Right lobe of liver (tissue), 6 donors: ENCODE measurements at places on chromosomes 13 and 19. TPM values are rescaled to one million over a fixed set of nuclear protein-coding genes. Genes with fewer than 3 reads are reported as not detected.

SEMA6B gene
- 4.4 TPM for total RNA-seq

ELSPBP1 gene
- not detected for total RNA-seq

TMEM38A gene
- 2.7 TPM for total RNA-seq

GPR183 gene
- total RNA-seq, result 2.1 TPM

CCDC70 gene
- not detected for total RNA-seq

DPF1 gene
- total RNA-seq, result not detected

CALR3 gene
- total RNA-seq, result not detected

C5AR2 gene
- 1.3 TPM for total RNA-seq

OR10H1 gene
- total RNA-seq, result not detected

FXYD7 gene
- not detected for total RNA-seq

CNN1 gene
- 8.5 TPM for total RNA-seq

ZNF491 gene
- total RNA-seq, result 1.1 TPM

PRR20D gene
- not detected for total RNA-seq
